ENCODE measurements at places on chromosomes 13 and 19. TPM values are rescaled to one million over a fixed set of nuclear protein-coding genes. Genes with fewer than 3 reads are reported as not detected.

GRCh38 chr13:36453516-36453915 is 21.2 kb downstream of the CCNA1 start:
- no peaks in the 10 kb centered on the region for H3K4me1 ChIP-seq
- no peak overlapping the region for H3K27ac ChIP-seq
- DNase-seq, result no peak
- no peaks in the 10 kb centered on the region for H3K27me3 ChIP-seq

GRCh38 chr13:49409008-49409407 is 34.9 kb downstream of the CAB39L start:
- no peaks in the 10 kb centered on the region for H3K27me3 ChIP-seq
- no peak overlapping the region for H3K4me3 ChIP-seq
- DNase-seq, result peak; percentile 5

DNA sequence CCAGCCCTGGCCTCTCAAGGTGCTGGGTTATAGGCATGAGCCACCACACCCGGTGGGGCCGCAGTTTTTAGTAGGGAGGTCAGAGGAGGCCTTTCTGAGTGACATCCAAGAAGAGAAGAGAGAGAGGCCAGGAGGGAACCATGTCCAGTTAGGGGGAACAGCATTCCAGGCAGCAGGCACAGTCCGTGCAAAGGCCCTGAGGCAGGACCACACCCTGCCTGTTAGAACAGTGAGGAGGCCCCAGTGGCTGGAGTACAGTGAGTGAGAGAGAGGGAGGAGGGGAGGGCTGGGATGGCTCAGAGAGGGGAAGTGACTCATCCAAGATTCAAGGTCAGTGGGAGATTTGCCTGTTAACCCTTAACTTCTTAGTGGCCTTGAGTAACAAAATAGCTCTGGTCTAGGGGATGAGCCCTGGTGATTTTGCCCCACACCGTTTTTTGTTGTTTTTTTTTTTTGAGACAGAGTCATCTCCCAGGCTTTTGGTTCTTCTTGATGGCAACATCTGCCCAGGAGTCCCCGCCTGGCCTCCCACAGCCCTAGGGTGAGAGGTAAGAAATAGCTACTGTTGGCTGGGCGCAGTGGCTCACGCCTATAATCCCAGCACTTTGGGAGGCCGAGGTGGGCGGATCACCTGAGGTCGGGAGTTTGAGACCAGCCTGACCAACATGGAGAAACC is 2.7 kb upstream of the PLIN3 start:
- no peaks in the 10 kb centered on the region for H3K36me3 ChIP-seq
- H3K27me3 ChIP-seq, result no peaks in the 10 kb centered on the region
- DNase-seq, result peak; percentile 42
- no peak overlapping the region for H3K27ac ChIP-seq
- peaks cover 12% of the 10 kb centered on the region for H3K4me1 ChIP-seq

DNA sequence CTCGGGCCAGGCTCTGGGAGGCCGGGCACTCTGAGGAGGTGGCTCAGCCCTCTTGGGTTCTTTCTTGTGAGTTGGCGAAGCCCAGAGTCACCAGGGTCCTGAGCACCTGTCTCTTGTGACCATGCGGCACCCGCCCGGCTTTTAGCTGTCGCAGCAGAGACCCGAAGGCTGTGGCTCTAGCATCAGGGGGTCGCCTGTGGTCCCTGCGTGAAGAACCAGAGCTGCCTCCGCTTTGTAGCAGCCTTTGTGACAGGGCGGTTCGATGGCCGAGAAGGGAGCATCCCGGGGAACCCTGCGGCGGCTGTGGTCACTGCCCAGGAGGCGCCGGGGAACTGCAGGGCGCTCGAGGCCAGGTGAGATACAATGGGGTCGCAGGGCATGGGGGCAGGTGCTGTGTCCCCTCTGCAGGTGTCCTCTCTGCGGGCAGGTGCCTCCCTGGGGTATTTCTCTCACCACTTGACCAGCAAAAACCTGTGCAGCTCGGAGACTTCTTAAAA is 10.4 kb downstream of the MCF2L start:
- peak overlapping the region; percentile 60 for H3K27ac ChIP-seq
- H3K27me3 ChIP-seq, result no peaks in the 10 kb centered on the region
- H3K4me1 ChIP-seq, result peaks cover 12% of the 10 kb centered on the region

GRCh38 chr13:93745884-93746283 is 519.3 kb downstream of the GPC6 start:
- no peak overlapping the region for H3K4me3 ChIP-seq
- DNase-seq, result no peak
- no peaks in the 10 kb centered on the region for H3K27me3 ChIP-seq
- H3K27ac ChIP-seq, result no peak overlapping the region
- H3K4me1 ChIP-seq, result no peaks in the 10 kb centered on the region

- no peaks in the 10 kb centered on the region for H3K36me3 ChIP-seq
- no peaks in the 10 kb centered on the region for H3K4me1 ChIP-seq
- H3K4me3 ChIP-seq, result no peak overlapping the region
- no peak for DNase-seq
Measured at GRCh38 chr13:111470933-111471332, 150.5 kb downstream of the TEX29 start.

DNA sequence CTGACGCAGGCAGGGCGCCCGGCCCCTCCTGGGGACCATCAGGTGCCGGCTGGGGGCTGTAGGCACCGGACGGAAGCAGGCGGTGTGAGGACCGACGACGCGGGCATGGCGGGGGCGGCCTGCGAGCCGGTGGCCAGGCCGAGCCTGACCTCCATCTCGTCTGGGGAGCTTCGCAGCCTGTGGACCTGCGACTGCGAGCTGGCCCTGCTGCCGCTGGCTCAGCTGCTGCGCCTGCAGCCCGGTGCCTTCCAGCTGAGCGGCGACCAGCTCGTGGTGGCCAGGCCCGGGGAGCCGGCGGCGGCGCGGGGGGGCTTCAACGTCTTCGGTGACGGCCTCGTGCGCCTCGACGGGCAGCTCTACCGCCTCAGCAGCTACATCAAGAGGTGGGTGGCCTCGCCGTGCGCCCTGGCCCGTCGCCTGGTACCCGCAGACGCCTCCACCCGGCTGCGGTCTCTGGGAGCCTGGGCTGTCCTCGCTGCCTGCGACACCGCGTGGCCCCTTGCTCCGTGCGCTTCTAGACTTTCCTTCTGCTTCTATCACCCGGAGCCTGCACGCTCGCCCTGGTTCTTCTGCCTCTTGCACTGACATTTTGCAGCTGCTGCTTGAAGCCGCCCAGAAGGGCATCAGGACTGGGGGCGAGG is 460 bp downstream of the MEDAG start:
- H3K4me3 ChIP-seq, result peak overlapping the region; percentile 38
- peak overlapping the region; percentile 51 for H3K27ac ChIP-seq
- no peak for DNase-seq
- no peaks in the 10 kb centered on the region for H3K36me3 ChIP-seq
- peaks cover 29% of the 10 kb centered on the region for H3K4me1 ChIP-seq

GRCh38 chr13:37029617-37030016 is 29.0 kb downstream of the EXOSC8 start:
- no peaks in the 10 kb centered on the region for H3K27me3 ChIP-seq
- no peak overlapping the region for H3K4me3 ChIP-seq
- no peaks in the 10 kb centered on the region for H3K4me1 ChIP-seq
- peaks cover 100% of the 10 kb centered on the region for H3K36me3 ChIP-seq

- no peaks in the 10 kb centered on the region for H3K36me3 ChIP-seq
- H3K4me1 ChIP-seq, result peaks cover 73% of the 10 kb centered on the region
- H3K4me3 ChIP-seq, result no peak overlapping the region
- DNase-seq, result peak; percentile 79
Measured at GRCh38 chr13:112722433-112723263, 32.8 kb downstream of the ATP11A start.

GRCh38 chr13:21071924-21072323 is 10.5 kb upstream of the LATS2 start:
- peaks cover 19% of the 10 kb centered on the region for H3K4me1 ChIP-seq
- H3K36me3 ChIP-seq, result no peaks in the 10 kb centered on the region
- no peak overlapping the region for H3K27ac ChIP-seq
- H3K27me3 ChIP-seq, result no peaks in the 10 kb centered on the region

GRCh38 chr13:31870511-31870910 is 131.2 kb downstream of the RXFP2 start:
- no peaks in the 10 kb centered on the region for H3K36me3 ChIP-seq
- H3K4me3 ChIP-seq, result no peak overlapping the region
- no peak for DNase-seq
- no peak overlapping the region for H3K27ac ChIP-seq
- H3K4me1 ChIP-seq, result no peaks in the 10 kb centered on the region
- H3K27me3 ChIP-seq, result no peaks in the 10 kb centered on the region

- peak overlapping the region; percentile 15 for H3K27ac ChIP-seq
- no peaks in the 10 kb centered on the region for H3K27me3 ChIP-seq
- H3K36me3 ChIP-seq, result no peaks in the 10 kb centered on the region
- no peak overlapping the region for H3K4me3 ChIP-seq
Measured at GRCh38 chr13:29901710-29902631, 51.6 kb upstream of the UBL3 start.

- DNase-seq, result no peak
- peaks cover 24% of the 10 kb centered on the region for H3K4me1 ChIP-seq
- no peak overlapping the region for H3K4me3 ChIP-seq
- no peaks in the 10 kb centered on the region for H3K27me3 ChIP-seq
- no peak overlapping the region for H3K27ac ChIP-seq
Measured at GRCh38 chr19:45138303-45138751, 22.5 kb downstream of the NKPD1 start.

The SYMPK gene
- 32.2 TPM for total RNA-seq

The CCNA1 gene
- not detected for total RNA-seq

The TICAM1 gene
- total RNA-seq, result 1.8 TPM

The GJA3 gene
- not detected for total RNA-seq

The APOC1 gene
- not detected for total RNA-seq

The SPTBN4 gene
- not detected for total RNA-seq

The ADPRHL1 gene
- total RNA-seq, result 2.9 TPM

The STX10 gene
- total RNA-seq, result 74.0 TPM

The PPP1R15A gene
- total RNA-seq, result 20.3 TPM
